ENCODE measurements at places on chromosomes 5 and 9.

DNA sequence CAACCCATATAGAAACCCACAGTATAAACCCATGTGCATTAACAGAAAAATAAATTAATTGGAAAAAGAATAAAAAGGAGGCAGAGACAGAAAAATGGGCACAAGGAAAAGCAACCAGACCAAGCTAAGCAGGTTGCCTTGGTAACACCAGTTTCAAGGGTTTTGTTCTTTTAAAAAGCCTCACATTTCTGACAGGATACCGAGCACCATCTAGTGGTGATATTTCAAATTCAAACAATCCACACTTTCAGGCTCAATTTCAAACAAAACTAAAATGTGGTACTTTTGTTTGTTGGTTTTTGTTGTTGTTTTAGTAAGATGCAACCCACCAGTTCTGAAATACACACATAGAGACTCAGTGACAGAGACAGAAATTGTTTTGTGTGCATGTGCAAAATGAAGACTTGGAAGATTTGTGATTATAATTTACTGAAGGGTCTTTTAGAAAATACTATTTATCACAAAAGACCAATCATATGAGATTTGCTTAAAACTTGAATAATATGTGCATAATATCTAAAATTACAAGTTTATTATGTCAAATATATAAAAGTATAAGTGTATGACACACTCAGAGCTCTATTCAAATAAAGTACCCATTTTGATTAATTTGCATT is 318.2 kb downstream of the SLCO4C1 start:
- DNase-seq: no peak

GRCh38 chr5:178192244-178192643 is 5.1 kb upstream of the GMCL2 start:
- no peak for DNase-seq

DNA sequence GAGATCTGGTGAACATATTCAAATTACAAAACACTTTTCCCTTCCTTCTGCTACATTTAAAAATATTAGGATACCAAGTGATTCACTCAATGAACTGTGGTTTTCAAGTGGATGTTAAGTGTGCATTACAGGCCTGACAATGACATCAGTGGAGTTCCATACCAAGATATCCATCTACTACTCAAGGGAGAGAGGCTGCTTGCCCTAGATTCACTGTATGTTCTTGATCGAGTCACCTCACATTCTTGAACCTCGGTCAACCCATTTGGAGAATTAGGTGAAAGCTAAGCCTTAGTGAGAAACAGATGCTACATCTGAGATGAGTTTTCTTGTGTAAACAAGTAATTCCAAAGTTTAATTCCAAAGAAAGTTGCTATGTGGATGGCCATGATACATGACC is 142.2 kb downstream of the FGF10 start:
- DNase-seq: no peak

GRCh38 chr5:10812218-10812617 is 51.2 kb upstream of the DAP start:
- no peak for DNase-seq

GRCh38 chr9:124507880-124508423 is 753 bp upstream of the NR5A1 start:
- no peak for DNase-seq

DNA sequence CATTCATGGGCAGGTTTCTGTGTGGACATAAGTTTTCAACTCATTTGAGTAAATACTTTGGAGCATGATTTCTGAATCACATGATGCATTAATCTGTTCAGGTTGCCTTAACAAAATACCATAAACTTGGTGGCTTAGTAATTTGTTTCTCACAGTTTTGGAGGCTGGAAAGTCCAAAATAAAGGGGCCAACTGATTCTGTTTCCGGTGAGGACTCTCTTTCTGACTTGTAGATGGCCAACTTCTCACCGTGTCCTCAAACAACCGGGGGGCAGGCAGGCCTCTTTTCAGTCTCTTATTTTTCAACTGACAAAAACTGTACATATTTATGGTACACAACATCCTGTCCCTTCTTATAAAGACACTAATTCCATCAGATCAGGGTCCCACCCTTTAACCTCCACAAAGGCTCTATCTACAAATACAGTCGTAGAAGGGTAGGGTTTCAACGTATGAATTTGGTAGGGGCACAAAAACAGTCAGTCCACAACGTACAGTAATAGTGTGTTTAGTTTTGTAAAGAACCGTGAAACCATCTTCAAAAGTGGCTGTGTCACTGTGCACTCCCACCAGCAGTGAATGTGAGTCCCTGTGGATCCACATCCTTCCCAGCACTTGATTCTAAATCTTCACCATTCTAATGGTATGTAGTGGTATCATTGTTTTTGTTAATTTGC is 37.2 kb downstream of the MLLT3 start:
- no peak for DNase-seq

DNA sequence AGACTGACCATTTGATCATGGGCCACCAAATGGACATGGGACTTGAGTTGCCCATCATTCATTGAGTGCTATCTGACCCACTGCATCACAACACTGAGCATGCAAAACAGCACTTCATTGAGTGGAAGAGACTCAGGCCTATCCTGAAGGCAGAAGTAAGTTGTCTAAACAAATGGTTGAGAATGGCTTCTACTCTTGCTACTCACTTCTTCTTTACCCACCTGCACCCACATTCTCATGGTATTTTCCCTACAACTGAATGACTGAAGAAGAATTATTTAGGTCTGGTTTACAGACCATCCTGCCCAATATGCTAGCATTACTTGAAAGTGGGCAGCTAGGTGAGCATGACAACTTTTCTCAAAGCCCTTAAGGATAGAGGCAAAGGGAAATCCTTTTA is 41.0 kb upstream of the PIP5K1B start:
- DNase-seq: no peak

- DNase-seq: no peak
Observed at GRCh38 chr5:60487885-60488442, 212.0 kb downstream of the DEPDC1B start.

DNA sequence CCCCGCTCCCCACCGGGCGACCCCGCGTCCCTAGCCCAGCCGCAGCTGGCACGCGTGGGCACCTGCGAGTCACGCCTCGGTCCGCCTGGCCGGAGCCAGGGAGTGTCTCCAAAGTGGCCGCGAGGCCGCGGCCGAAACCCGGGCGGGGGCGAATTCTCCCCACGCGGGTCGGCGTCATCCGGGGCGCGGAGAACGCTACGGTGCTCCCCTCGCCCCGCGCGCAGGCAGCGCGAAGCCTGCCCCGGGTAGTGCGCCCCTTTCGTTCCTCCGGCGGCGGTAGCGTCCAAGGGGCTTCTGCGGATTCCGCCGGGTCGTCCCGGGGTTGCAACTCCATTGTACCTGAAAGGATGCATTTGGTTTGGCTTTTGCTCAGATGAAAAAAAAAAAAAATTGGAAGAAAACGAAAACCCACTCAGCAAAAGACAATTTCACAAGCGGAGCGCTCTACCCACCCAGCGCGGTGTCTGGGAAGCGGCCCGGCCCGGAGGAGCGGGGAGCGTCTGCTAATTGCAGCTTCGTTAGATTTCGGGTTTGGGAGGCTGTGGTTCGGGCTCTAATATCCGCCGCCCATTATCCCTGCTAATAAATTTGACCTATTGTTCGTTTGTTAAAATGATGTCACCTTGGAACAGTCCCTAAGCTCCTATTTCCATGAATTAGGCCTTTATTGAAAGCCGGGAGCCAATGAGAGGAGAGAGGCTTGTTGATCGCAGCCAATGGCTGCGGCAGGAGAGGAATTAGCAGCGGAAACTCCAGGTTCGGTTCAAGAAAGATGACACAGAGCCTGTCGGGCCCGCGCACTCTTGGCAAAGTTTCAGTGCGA is at the start of gene TLX3:
Gene TLX3 (plus strand): TSS at position 796 of the 823 bp plus-strand sequence. CDS start 118 bp downstream, outside the sequence.
- no peak for DNase-seq

DNA sequence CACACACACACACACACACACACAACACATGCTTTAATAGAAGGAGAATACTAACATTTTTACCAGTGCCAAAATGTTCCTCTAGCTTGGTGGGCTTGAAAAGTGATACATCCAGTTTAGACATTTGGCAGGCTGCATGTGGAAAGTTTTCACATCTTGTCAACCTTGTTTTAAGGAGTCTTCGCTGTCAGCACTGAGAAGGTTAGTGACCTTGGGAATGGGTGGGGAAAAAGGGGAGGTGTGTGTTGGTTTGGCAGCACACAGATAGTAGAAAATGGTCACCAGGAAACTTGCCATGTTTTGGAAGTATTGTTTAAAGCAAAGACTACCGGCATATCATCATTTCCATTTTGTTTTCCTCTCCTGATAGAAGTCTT is 346.5 kb upstream of the ADAMTSL1 start:
- DNase-seq: no peak

GRCh38 chr5:153573326-153574033 is 83.0 kb downstream of the GRIA1 start:
- DNase-seq: no peak

DNA sequence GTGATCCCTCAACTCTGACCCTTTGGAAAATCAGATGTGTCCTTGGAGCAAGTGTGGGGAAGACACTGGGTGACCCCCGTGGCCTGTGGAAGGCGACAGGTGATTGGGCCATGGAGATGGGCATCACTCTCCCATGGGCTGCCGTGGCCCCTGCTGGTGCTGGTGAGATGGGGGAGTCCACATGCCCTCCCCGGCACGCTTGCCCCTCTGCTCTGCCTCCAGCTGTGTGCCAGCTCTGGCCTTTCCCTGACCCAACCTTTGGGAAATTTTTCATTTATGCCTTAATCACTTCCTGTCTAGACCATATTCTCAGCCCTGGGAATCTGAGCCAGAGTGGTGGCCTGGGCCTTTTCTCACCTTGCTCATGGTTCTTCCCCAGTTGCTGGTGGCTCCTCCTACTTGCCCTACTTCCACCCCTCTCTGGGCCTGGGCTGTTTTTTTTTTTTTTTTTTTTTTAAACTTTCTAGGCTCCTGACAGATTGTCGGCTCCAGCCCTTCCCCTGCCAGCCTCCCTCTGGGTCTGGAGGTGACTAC is 56.6 kb downstream of the RGS3 start:
- DNase-seq: no peak

- DNase-seq: no peak
Observed at GRCh38 chr5:3320317-3320875, 275.2 kb upstream of the IRX1 start.

DNA sequence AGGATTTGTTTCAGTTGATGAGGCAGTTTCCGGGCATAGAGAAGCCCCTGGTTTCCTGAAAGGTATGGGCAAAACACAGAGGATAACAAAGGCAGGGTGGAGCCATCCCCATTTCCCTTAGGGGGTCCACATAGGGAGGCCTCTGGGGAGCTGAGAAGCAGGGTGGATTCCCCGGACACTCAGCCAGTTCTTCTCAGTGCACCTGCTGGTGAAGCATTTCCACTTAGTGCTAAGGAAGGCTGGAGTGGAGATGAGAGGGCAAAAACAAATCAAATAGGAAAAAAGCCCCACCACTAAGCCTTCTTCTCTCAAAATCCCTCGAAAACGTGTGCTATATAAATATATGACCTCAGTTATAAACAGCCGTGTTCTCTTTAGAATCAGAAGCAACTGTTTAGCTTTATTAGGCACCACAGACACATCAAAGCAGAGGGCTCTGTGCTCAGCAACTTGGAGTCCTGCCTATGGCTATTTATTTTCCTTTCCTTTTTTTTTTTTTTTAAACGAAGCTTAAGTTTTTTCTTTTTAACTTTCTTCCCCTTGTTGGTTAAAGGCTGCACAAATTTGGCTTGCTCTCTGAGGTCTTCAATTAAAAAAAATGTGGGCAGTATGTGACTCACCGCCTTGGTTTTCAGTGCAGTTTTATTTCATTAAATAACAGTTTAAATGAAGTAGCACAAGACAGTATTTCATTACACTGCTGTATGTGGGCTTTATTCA is 67.7 kb downstream of the PRDM6 start:
- no peak for DNase-seq

- no peak for DNase-seq
Observed at GRCh38 chr9:127090341-127090985, 32.0 kb downstream of the ANGPTL2 start.

DNA sequence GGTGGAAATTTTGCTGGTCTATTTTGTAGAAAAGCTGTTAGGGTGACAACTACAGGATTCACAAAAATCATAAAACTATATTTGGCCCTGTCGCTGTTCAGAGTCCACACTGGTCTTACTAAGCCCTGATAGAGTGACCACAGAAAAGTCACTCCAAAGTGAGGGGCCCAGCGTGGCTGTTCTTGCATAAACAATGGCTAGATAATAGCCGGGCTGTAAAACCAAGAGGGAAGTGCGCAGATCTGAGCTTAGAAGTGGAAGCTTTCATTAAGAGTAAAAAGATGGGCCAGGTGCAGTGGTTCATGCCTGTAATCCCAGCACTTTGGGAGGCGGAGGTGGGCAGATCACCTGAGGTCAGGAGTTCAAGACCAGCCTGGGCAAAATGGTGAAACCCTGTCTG is 15.5 kb upstream of the CTSL start:
- DNase-seq: no peak

- no peak for DNase-seq
Observed at GRCh38 chr5:82045554-82046275, 73.9 kb downstream of the ATG10 start.

DNA sequence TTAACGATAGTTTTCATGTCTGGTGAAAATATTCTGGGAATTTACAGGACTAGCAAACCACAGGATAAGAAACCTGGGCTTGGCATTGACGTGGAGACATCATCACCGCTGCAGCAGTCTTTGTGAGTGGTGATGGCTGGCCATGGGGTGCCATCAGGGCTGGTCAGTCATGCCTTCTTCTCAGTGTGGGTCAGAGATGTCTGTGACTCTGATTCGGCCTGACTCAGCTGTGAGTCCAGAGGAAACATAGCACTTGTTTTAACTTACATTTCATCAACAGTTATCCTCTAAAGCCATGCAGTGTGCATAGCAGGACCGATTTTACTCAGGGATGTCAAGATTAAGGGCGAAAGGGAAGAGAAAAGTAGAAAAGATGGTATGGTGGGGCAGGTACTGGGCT is 33.2 kb upstream of the CYFIP2 start:
- no peak for DNase-seq

- no peak for DNase-seq
Observed at GRCh38 chr5:152549709-152550108, 144.6 kb upstream of the NMUR2 start.

- DNase-seq: no peak
Observed at GRCh38 chr9:80586786-80587330, 1015.1 kb downstream of the TLE4 start.

- DNase-seq: no peak
Observed at GRCh38 chr5:68264024-68264956, 48.7 kb downstream of the PIK3R1 start.

GRCh38 chr9:31730398-31730797 is 654.0 kb upstream of the ACO1 start:
- no peak for DNase-seq

DNA sequence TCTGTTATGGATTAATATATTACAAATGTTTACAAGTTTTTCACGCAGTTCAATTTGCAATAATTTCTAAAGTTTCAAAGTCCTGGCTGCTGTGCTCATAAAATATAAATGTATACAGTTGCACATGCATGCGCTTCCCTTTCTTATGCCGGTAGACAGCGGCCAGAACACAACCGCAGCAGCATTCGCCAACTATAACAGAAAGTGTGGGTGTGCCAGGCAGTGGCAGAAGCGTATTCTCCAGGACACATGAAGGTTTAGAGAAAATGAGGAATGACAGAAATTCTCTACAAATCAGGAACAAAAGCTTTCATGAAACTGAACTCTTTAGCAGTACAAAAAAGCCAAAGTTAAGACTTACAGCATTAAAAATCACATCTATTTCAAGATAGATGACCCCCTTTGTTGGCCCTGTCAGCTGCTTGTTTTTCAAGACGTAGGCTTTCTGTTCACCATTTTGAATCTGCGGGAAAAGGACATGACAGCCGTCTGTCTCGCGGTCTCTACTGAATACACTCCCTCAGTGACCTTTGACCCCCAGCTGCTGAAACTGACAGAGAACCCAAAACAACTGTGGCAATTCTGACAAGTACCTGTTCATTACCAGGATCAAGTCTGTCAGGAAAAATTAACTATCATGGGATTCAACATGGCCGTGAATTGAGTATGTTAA is 252.2 kb downstream of the SLF1 start:
- no peak for DNase-seq

Measured in gastrocnemius medialis (tissue), 4 donors.